Mammary epithelial cell (primary cell): ENCODE measurements at places on chromosomes 4 and X. TPM values are rescaled to one million over a fixed set of nuclear protein-coding genes. Genes with fewer than 3 reads are reported as not detected.

DNA sequence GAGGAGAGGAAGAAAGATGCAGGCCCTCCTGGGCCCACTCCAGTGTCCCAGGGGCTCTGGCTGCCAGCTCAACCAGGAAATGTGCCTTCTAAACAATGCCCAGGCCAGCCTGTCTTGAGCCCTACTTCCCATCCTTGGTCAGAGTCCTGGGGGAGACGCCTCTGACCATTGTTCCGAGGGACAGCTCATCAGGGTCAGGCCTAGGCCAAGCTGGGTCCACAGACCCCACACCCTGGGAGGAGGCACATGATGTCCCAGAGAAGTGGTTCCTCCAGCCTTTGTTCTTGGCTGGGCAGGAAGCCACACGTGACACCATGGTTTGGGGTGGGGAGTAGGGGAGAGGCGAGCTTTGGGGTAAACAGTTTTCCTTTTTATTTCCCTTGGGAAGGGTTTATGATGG is 102.5 kb downstream of the EFNB1 start:
- no peak for DNase-seq

GRCh38 chr4:81562093-81562492 is 90.4 kb upstream of the RASGEF1B start:
- no peak for DNase-seq

GRCh38 chr4:107853444-107854355 is 29.0 kb downstream of the SGMS2 start:
- no peak for DNase-seq

DNA sequence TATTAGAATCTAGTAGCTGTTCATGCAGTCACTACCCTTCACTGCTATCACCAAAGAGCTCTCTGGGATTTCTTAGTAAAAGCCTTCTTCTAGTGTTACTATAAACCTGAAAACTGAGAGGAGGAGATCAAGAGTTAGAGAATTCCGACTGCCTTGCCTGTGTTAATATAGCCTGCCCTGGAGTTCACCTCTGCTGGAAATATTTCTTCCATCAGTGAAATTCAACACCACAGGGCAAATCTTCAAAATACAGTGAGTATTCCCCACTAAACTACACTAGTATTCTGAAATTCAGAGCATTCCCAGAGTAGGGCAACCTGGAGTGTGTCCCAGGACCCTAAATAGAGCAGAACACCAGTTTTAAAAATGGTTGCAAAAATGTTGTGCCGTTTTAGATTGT is 301.1 kb downstream of the ARHGAP24 start:
- DNase-seq: no peak

Gene SPANXA1
- polyA plus RNA-seq: not detected

GRCh38 chr4:36815536-36815935 is 429.0 kb upstream of the NWD2 start:
- DNase-seq: no peak

DNA sequence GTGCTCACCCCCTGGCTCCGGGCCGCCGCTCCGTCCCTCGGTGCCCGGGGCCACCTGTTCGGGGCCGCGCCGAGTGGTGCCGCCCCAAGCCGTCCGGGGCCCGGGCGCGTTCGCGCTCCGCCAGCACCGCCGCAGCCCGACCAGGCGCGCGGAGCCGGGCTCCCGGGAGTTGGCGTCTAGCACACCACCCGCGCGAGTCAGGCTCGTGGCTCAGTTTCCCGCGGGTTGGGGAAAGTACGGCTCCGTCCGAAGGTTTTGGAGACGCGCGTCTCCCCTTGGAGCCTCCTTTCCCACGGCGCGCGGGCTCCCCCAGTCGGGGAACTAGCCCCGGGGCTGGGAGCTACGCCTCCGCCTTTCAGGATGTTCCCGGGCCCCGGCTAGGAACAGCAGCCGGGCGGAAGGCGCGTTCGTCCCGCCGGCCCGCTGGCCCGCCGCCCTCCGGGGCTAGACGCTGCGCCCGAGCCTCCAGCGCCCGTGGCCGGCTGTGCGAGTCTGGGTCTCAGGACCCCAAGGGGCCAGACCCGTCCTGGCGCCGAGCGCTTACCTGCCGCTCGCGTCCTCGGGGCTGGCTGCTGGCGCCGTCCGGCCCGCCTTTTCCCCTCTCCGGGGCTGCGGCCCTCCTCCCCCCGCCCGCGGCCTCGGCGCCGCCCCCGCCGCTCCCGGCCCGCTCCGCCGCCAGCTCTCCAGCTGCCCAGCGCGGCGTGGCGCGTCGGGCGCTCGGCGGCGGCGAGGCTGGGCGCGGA is at the start of gene ADGRG2:
TSS of gene ADGRG2 (minus strand) at position 571 of the 743 bp plus-strand sequence. CDS start 53,634 bp downstream, outside the sequence.
- DNase-seq: peak; percentile 25

DNA sequence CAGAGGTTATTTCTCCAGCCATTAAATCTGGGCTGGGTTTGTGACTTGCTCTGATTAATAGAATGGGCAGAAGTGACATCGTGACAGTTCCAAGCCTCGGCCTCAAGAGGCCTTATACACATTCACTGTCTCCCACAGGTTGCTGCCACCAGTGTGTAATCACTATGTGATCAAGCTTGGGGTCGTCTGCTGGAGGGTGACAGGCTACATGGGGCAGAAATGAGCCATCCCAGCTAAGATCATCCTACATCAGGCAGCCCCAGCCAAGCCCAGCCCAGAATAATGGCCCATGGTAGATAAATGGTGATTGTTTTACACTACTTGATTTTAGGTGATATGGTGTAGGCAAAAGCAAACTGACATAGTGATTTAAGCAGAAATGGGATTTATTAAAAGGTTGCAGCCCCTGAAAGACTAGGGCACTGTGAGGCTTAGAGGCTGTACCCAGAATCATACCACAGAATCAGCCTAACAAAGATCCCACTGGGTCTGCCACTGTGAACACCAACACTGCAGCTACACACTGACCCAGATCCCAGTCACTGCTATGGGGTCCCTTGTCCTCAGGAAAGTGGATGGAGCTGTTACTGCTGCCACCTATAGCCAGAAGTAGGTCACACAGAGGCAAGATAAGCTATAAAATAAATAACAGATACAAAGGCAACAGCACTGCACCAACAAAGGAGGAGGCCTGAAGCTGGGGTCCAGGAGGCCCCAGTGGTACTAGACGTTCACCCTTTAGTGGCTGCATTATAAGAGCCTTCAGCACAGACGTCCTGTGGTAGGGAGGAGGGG is 159.6 kb upstream of the RBPJ start:
- DNase-seq: no peak

Gene ARR3
- polyA plus RNA-seq: not detected
